ENCODE measurements at places on chromosomes 11 and 22. TPM values are rescaled to one million over a fixed set of nuclear protein-coding genes. Genes with fewer than 3 reads are reported as not detected.
A peak's percentile ranks its signal among the peaks of the same experiment; 100 is the strongest.

DNA sequence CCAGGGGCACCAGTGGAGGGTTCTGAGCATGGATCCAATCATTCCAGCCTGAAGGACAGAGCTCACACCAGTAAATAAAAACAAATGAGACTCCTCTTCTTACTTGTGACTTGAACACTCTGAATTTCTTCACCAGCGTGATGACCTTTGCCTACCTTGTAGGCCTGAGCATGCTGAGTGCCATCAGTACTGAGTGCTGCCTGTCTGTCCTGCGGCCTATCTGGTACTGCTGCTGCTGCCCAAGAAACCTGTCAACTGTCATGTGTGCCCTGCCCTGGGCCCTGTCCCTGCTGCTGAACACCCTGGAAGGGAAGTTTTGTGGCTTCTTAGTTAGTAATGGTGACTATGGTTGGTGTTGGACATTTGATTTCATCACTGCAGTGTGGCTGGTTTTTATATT lies 23.9 kb downstream of the MRGPRX4 start:
- H3K4me3 ChIP-seq, result no peak overlapping the region
- H3K36me3 ChIP-seq, result no peaks in the 10 kb centered on the region
- no peaks in the 10 kb centered on the region for H3K4me1 ChIP-seq
- H3K27ac ChIP-seq, result no peak overlapping the region
- no peak for DNase-seq

- no peak for DNase-seq
- H3K36me3 ChIP-seq, result no peaks in the 10 kb centered on the region
Observed at GRCh38 chr11:3130269-3131071, 34.6 kb downstream of the OSBPL5 start.

OR52H1 gene
- not detected for total RNA-seq

OR52E8 gene
- total RNA-seq, result not detected

- H3K27ac ChIP-seq, result no peak overlapping the region
- H3K36me3 ChIP-seq, result no peaks in the 10 kb centered on the region
- H3K4me1 ChIP-seq, result peaks cover 12% of the 10 kb centered on the region
- no peak for DNase-seq
- H3K27me3 ChIP-seq, result no peaks in the 10 kb centered on the region
Observed at GRCh38 chr11:129249351-129249750, 57.2 kb upstream of the ARHGAP32 start.

DNA sequence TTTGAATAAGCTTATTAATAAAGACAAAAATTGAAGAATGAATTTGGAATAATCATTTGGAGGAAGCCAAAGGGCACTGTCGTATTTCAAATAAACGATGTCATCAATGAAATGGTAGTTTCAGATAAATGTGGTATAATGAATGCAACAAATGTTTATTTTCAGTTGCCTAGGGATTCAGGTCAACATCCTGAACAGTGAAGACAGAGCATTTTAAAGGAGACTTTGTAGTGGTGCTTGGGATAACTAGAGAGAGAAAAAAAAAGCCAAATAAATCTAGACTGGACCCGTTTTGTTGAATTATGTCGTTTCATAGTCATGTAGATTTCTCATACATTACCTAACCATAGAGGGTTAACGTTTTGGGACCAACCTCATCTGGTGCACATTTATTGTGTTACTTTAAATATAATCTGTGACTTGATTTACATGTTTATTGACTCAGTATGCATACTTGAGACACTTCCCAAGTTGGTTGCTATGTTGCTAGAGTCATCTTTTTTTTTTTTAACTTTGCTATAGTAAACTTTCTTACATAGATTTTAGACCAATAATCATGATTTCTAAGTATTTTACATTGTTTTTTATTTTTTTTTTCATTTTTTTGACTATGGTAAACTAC lies 111.1 kb downstream of the NCAM1 start:
- no peaks in the 10 kb centered on the region for H3K27me3 ChIP-seq
- no peak overlapping the region for H3K27ac ChIP-seq
- H3K36me3 ChIP-seq, result no peaks in the 10 kb centered on the region
- DNase-seq, result no peak
- no peak overlapping the region for H3K4me3 ChIP-seq

DNA sequence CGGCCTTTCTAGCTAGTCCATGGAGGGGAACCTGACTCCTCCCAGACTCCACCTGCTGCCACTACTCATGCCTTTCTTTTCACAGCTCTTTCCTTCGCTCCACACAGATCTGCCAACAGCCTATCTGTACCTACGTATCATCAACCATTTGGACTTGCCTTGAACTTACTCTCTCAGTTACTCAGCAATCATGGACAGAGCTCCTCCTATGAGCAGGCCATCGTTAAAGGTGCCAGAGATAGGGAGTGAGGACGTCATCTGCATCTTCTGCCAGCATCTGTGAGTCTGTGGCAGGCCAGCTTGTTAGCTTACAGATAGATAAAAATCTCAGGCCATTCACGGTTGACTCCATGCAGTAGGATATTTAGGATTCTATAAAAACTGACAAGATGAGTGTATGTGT lies 162.9 kb upstream of the ZBED5 start:
- no peak overlapping the region for H3K4me3 ChIP-seq
- peaks cover 20% of the 10 kb centered on the region for H3K27me3 ChIP-seq
- no peak for DNase-seq
- H3K27ac ChIP-seq, result no peak overlapping the region
- no peaks in the 10 kb centered on the region for H3K4me1 ChIP-seq

DNA sequence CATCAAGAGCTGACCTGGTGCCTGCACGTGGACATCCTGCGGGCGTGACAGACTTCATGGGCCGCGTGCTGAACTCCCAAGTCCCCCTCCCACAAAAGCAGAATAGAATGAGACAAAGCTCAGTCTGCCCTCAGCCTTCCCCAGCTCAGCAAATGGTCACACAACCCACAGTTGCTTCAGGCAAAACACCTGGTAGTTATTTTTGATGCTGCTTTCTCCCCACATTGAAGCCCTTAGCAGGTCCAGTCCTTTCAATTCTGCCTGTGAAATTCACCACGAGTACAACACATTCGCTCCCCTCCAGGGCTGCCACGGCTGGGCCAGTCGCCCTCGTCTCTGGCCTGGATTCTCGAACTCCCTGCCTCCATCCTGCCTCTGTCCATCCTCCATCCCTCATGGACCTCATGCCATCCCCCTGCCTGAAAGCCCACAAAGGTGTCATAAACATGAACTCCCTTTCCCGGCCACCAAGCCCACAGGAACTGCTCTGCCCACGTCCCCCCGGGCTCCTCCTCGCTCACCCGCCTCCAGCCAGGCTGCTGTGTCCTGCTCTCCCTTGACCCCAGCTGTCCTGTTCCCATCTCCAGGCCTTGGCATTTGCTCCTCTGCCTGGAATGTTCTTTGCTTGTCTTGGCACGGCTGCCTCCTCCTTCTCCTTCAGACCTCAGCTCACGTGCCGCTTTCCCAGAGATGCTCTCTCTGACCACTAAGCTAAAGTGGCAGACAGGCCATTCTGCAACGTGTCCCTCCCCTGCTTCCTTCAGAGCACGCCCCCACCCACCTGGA lies 42.1 kb downstream of the SCUBE1 start:
- H3K27me3 ChIP-seq, result peaks cover 2% of the 10 kb centered on the region
- no peaks in the 10 kb centered on the region for H3K4me1 ChIP-seq
- no peak overlapping the region for H3K4me3 ChIP-seq

UBQLNL gene
- total RNA-seq, result 0.23 TPM

ADAMTS15 gene
- total RNA-seq, result 0.08 TPM

PRG2 gene
- not detected for total RNA-seq

CHST1 gene
- total RNA-seq, result not detected

LRRC56 gene
- total RNA-seq, result 2.2 TPM

DNA sequence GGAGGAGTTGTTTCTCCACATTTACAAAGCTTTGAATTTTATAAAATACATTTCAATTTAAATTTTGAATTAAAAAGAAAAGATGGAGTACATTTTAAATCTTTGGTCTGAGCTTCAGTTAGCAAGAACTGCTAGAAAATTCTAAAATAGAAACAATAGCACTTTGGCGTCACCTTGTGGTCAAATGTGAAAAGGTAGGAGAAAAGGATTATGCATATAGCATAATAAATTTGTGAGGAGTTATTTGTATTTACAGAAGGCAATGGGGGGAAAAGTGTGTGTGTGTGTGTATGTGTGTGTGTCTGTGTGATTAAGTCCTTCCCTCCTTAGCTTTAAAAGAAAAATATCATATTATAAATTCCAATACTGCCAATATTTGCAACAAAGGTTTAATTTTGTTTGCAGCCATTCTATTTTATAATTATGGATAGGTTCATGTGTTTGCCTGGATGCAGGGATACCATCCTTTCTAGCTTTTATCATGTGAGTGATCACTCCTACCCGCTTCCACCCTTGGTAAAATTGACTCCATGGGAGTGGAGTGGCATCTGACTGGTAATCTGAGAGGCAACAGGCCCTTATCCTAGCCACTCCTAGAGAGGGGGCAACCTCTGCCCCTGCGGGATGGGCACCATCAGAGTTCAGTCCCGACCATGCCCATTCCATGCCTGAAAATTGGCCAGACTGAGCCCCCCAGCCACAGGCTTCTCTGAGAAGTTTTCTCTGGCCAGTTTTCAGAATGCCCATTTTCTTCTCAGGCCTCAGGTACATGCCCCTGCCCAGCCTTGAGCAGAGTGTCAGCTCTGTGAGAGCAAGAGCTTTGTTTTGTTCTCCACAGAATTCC lies 13.6 kb upstream of the LGR4 start:
- no peak overlapping the region for H3K27ac ChIP-seq
- no peak overlapping the region for H3K4me3 ChIP-seq
- no peaks in the 10 kb centered on the region for H3K27me3 ChIP-seq
- no peaks in the 10 kb centered on the region for H3K4me1 ChIP-seq
- peaks cover 4% of the 10 kb centered on the region for H3K36me3 ChIP-seq
- DNase-seq, result peak; percentile 66

- peaks cover 60% of the 10 kb centered on the region for H3K36me3 ChIP-seq
- peak overlapping the region; percentile 88 for H3K4me3 ChIP-seq
- DNase-seq, result no peak
Observed at GRCh38 chr11:4093519-4094347, 866 bp upstream of the RRM1 start.

GRCh38 chr11:1102221-1102971 lies 27.7 kb downstream of the MUC2 start:
- H3K27me3 ChIP-seq, result no peaks in the 10 kb centered on the region
- no peak overlapping the region for H3K27ac ChIP-seq
- no peaks in the 10 kb centered on the region for H3K36me3 ChIP-seq
- no peaks in the 10 kb centered on the region for H3K4me1 ChIP-seq
- no peak for DNase-seq

DNA sequence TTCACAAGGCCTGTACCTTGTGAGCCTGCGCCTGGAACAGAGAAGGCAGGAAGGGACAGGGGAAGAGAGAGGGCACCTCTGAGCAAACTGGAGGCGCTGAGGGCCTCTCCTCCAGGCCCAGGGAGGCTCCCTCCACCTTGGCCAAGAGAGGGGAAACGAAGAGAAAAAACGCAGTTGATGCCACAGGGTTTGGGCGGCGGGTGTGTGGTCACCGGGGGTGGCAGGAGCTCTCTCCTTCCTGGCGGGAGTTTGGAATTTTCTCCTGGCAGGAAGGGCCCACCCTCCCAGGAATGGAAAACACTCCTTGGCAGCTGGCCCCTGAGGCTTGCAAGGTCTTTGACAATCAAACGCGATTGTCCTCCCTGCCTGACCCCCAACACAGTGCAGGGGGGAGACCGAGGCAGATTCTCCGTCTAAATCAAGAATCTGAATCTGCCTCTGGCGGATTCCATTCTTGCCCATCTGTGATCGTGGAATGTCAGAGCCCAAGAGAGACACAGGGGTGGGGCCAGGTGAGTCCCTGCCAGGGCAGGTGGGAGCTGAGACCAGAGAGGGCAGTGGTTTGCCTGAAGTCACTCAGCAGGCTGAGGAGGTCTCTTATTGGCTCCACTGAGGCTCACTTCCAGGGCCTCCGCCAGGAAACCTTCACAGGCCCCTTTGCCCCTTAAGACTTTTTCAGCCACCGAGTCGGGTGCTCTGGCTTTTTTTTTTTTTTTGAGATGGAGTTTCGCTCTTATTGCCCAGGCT lies 21.0 kb downstream of the RPL3 start:
- DNase-seq, result no peak
- no peaks in the 10 kb centered on the region for H3K36me3 ChIP-seq
- H3K27me3 ChIP-seq, result peaks cover 19% of the 10 kb centered on the region
- peaks cover 12% of the 10 kb centered on the region for H3K4me1 ChIP-seq
- no peak overlapping the region for H3K4me3 ChIP-seq

- peaks cover 8% of the 10 kb centered on the region for H3K36me3 ChIP-seq
- DNase-seq, result no peak
- H3K4me1 ChIP-seq, result peaks cover 31% of the 10 kb centered on the region
- H3K4me3 ChIP-seq, result peak overlapping the region; percentile 77
- H3K27ac ChIP-seq, result no peak overlapping the region
Observed at GRCh38 chr11:412641-413119, 2.1 kb downstream of the SIGIRR start.

GRCh38 chr11:70448983-70449567 lies 50.7 kb downstream of the CTTN start:
- no peaks in the 10 kb centered on the region for H3K4me1 ChIP-seq
- H3K27ac ChIP-seq, result no peak overlapping the region
- no peak for DNase-seq
- H3K36me3 ChIP-seq, result peaks cover 8% of the 10 kb centered on the region
- peaks cover 2% of the 10 kb centered on the region for H3K27me3 ChIP-seq

GRCh38 chr11:126438272-126438671 lies 82.8 kb downstream of the ST3GAL4 start:
- no peak overlapping the region for H3K27ac ChIP-seq
- no peaks in the 10 kb centered on the region for H3K36me3 ChIP-seq
- DNase-seq, result no peak

All from activated CD8-positive, alpha-beta T cell treated with anti-CD3 and anti-CD28 coated beads, Interleukin-2, amount 10 ng/mL, durations not matched to agents 7 days and 5 days (primary cell).